ENCODE measurements at places on chromosomes 16 and 17.

- no peak for DNase-seq
Measured at GRCh38 chr16:20833086-20833485, 26.8 kb downstream of the REXO5 start.

DNA sequence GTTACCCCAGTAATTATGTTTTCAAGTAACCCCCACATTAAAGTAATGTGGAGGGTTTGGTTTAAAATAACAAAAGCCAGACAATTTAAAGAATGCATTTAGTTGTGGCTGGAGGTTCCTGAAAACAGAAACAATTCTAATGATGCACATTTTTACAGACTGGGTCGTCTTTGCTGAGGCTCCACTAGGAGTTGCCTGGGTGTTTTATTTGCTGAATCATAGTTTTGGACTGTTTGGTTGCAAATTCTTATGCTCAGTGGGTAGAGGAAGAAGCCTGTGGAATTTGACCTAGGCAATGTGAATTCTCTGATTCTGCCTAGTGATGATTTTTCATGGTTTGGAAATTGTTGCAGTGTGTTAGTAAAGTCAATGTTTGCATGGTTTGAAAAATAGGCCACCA is 16.3 kb downstream of the SHISA9 start:
- DNase-seq = no peak

DNA sequence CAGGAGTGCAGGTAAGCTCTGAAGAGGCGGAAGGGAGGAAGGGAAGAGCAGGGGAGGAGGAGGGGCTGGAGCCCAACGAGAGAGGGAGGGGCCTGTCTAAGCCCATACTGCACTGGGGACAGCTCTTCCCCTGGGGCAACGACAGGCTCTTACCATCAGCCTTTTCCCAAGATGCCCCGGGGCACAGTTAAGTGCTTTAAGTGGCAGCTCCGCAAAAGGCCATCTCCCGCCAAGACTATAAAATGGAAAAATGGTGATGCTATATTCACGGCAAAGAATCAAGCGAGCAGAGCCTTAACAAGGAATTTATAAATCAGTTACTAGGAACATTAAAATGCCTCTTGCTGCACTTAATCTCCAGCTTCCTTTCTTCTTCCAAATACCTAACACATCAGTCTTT is 110.2 kb upstream of the NLRP1 start:
- no peak for DNase-seq

GRCh38 chr17:76550712-76551615 is 11.1 kb downstream of the PRCD start:
- DNase-seq = no peak

GRCh38 chr17:6097005-6097279 is 26.8 kb downstream of the WSCD1 start:
- DNase-seq = no peak

DNA sequence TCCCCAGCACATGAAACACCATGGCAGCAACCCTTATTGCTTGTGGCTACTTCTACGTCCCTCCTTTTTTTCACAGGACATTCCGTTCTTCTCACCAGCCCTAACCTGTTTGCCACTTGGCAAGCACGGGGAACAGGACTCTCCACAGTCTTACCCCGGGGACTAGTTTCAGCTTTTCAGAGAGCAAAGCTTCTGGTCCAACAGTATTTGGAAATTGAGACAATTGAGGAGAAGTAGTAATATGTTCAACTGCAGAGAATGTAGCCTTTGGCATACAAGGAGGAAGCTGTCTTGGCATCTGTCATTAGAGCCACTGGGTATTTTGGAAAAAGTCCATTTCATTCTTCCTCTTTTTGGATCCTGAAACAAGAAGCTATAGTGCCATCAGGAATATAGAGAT is 65.7 kb downstream of the MAP2K6 start:
- DNase-seq = no peak

- DNase-seq = no peak
Measured at GRCh38 chr17:40447806-40448205, 4.6 kb downstream of the IGFBP4 start.

- no peak for DNase-seq
Measured at GRCh38 chr17:383771-384621, 31.4 kb upstream of the RPH3AL start.

Measured in non-pigmented ciliary epithelial cell (primary cell).